ENCODE measurements at places on chromosomes 1 and 21.

- no peak for ATAC-seq
These were observed 175.4 kb downstream of the HS2ST1 start for GRCh38 chr1:87089823-87090222.

DNA sequence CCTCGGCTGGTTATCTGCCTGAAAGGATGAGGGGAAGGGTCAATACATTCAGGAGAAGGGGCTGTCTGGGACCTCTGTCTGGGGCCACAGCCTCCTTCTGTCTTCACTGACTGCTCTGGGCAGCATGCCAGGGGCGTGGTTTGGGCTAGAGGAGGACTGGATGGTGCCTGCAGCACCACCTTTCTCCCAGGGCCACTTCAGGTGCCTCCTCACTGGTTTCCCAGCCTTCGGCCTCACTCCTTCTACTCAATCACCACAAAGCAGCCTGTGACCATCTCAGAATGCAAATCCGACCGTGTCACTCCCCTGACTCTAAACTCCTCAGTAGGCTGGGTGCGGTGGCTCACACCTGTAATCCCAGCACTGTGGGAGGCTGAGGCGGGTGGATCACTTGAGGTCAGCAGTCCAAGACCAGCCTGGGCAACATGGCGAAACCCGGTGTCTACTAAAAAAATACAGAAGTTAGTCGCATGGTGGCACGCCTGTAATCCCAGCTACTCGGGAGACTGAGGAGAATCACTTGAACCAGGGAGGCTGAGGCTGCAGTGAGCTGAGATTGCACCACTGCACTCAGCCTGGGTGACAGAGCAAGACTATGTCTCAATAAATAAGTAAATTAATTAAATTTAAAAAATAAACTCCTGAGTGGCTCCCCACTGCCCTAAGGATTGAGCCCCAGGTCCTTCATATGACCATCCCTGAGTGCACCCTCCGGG, 50.1 kb upstream of the ECE1 start:
- no peak for ATAC-seq

GRCh38 chr1:171173069-171173468, 12.0 kb upstream of the FMO2 start:
- no peak for ATAC-seq

GRCh38 chr1:59027177-59027576, 243.3 kb upstream of the JUN start:
- ATAC-seq = no peak

GRCh38 chr1:166785987-166786386, 53.3 kb upstream of the POGK start:
- ATAC-seq = no peak

- ATAC-seq = no peak
These were observed 118.1 kb downstream of the EPHB2 start for GRCh38 chr1:22828484-22829308.

GRCh38 chr1:207047505-207047904, 3.5 kb downstream of the YOD1 start:
- no peak for ATAC-seq

- no peak for ATAC-seq
These were observed 7.8 kb upstream of the PINK1 start for GRCh38 chr1:20625176-20626097.

DNA sequence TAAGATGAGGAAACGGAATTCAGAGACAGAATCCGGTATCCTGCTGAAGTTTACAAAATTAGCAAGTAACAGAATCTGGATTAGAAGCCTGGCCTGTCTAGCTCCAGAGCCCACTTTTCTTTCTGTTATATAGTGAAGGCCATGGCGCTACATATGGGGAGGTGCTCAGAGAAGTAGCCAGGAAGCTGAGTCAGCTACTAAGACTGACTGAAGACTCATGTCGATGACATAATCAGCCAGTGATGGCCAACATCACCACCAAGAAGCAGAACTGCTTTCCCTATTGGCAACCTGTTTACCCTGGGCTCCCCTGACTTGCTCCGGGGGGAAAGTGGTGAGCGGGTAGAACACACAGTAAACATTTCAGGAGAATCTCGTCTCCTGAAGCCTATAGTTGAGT, 18.8 kb downstream of the LRRC52 start:
- ATAC-seq = no peak

DNA sequence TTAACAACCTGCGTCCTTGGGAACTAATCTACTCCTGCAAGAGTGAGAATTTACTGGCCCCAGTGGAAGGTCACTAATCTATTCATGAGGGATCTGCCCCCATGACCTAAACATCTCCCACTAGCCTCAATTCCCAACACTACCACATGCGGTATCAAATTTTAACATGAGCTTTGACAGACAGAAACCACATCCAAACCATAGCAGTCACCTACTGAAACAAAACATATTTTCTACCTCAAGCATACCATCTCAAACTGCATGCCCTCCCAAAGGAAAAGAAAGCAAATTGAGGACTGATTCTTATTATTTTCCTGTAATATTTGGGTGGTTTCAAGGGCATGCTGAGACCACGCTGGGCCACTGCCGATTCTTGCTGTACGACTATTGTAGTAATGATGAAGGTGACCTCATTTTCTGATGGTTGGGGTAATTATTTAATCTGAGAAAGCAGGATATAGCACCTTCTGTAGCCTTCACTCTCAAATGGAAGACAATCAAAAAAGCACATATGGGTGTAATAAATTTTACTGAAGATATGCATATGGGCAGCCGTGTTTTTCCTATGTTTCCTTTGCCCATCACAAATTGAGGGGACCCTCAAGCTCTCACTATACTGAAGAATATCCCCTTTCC, 13.2 kb upstream of the GBP5 start:
- no peak for ATAC-seq

DNA sequence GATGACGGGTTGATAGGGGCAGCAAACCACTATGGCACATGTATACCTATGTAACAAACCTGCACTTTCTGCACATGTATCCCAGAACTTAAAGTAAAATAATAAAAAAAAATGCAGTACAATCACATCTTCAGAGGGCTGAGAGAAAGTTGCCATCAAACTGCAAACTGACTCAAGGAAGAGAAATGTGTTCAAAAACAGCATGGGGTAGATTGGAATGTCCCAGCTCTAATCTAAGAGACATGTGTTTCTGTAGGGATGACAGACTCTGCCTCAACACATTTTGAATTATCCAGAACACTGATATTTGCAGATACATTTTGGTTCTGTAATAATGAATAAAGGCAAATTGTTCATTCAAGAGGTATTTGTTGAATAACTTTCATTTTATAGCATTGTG, 171.2 kb upstream of the RUNX1 start:
- ATAC-seq = no peak
